ENCODE measurements at places on chromosomes 3 and 15. TPM values are rescaled to one million over a fixed set of nuclear protein-coding genes. Genes with fewer than 3 reads are reported as not detected.

Gene ERICH6
- not detected for total RNA-seq

Gene RARRES1
- 520 TPM for total RNA-seq

Gene ZIC1
- 1.5 TPM for total RNA-seq

Gene ADCY5
- total RNA-seq: 32.2 TPM

Gene LXN
- 1.2 TPM for total RNA-seq

Gene COL8A1
- total RNA-seq: 459 TPM

Gene CCR8
- total RNA-seq: not detected

Gene GP9
- not detected for total RNA-seq

Gene RAF1
- 103 TPM for total RNA-seq

Gene GOLGA6D
- total RNA-seq: not detected

Gene GREM1
- not detected for total RNA-seq

Gene CHST2
- total RNA-seq: 16.6 TPM

Gene DAZL
- not detected for total RNA-seq

Gene UBL7
- 63.4 TPM for total RNA-seq

Gene LRRN1
- 0.53 TPM for total RNA-seq

Gene ARRDC4
- 29.7 TPM for total RNA-seq

Gene LSAMP
- 0.11 TPM for total RNA-seq

Gene TMCO5A
- total RNA-seq: not detected

Gene STAC
- total RNA-seq: 16.0 TPM

Gene THAP10
- 3.1 TPM for total RNA-seq

Gene C2CD4A
- total RNA-seq: not detected

Gene GOLGA8Q
- not detected for total RNA-seq

Gene TIMMDC1
- total RNA-seq: 31.1 TPM

Gene PPP1R2
- total RNA-seq: 62.3 TPM

Gene PLXNB1
- 160 TPM for total RNA-seq

Gene ZXDC
- total RNA-seq: 74.4 TPM

Measured in ascending aorta (tissue), 2 donors.